Thyroid gland (tissue), 4 donors: ENCODE measurements at places on chromosomes 5 and 9. TPM values are rescaled to one million over a fixed set of nuclear protein-coding genes. Genes with fewer than 3 reads are reported as not detected.

Gene PLEKHG4B
- total RNA-seq, result 5.9 TPM

Gene CNTNAP3B
- total RNA-seq, result 20.3 TPM

Gene PDZD2
- total RNA-seq, result 4.4 TPM

Gene TEX53
- not detected for total RNA-seq
